ENCODE measurements at places on chromosomes 1 and 21. TPM values are rescaled to one million over a fixed set of nuclear protein-coding genes. Genes with fewer than 3 reads are reported as not detected.

Gene RPL22
- total RNA-seq: 180 TPM

Gene NBPF10
- total RNA-seq: 2.5 TPM

Gene DNASE2B
- total RNA-seq: not detected

Gene KRTAP12-2
- total RNA-seq: not detected

Gene TNFRSF18
- total RNA-seq: not detected

Gene S100A16
- total RNA-seq: 106 TPM

Gene LCE1F
- total RNA-seq: not detected

Gene ABCG1
- total RNA-seq: 2.7 TPM

Gene TRAF3IP3
- total RNA-seq: 0.28 TPM

Gene OR2T33
- total RNA-seq: not detected

Gene RXFP4
- not detected for total RNA-seq

Gene HMCN1
- 15.4 TPM for total RNA-seq

Gene PTGS2
- 53.3 TPM for total RNA-seq

Gene CD1C
- total RNA-seq: not detected

Gene APOBEC4
- not detected for total RNA-seq

Gene PLXNA2
- 1.1 TPM for total RNA-seq

Gene ZNF670
- total RNA-seq: 1.4 TPM

Gene MYOM3
- total RNA-seq: not detected
